MG63 (cell line): ENCODE measurements at places on chromosomes 3 and 15. TPM values are rescaled to one million over a fixed set of nuclear protein-coding genes. Genes with fewer than 3 reads are reported as not detected.

SKOR1 gene
- total RNA-seq = not detected in 2 replicates

LDHAL6B gene
- not detected in 2 replicates for total RNA-seq

INKA1 gene
- 3.2 TPM in 1 of 2 replicates, not detected in the other for total RNA-seq

ACKR2 gene
- not detected in 2 replicates for total RNA-seq

CPN2 gene
- total RNA-seq = not detected in 2 replicates

SLC12A1 gene
- total RNA-seq = not detected in 2 replicates

CLDN16 gene
- not detected in 2 replicates for total RNA-seq

- no peak for DNase-seq
Observed at GRCh38 chr15:90851940-90852339, 16.4 kb upstream of the FURIN start.

GRCh38 chr15:88388686-88389085, 78.5 kb downstream of the MRPL46 start:
- no peak for DNase-seq

GRCh38 chr15:38071211-38071972, 137.0 kb downstream of the TMCO5A start:
- DNase-seq = no peak

DNA sequence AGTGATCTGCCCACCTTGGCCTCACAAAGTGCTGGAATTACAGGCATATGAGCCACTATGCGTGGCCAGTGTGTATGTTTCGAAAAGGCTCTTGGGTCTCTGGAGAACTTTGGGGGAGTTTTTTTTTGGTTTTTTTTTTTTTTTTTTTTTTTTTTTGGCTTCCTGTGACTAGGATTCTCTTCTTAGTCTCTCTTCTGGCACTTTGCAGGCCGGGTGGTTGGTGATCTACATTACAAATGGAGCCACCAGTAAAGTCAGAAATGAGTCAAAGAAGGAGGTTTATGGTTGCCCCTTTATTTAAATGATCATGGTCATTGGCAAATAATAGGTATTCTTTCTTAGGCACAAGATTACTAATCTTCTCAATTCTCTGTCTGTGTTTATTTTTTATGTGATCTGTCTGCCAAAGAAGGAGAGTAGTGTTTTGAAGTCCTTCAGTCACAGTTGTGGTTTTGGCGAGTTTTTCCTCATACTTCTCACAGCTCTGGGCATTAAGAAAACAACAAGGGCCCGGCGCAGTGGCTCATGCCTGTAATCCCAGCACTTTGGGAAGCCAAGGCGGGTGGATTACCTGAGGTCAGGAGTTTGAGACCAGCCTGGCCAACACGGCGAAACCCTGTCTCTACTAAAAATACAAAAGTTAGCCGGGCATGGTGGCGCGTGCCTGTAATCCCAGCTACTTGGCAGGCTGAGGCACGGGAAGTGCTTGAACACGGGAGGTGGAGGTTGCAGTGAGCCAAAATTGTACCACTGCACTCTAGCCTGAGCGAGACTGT, 38.3 kb downstream of the PDE8A start:
- peak; percentile 92 for DNase-seq

GRCh38 chr3:129673897-129674797, 67.7 kb upstream of the PLXND1 start:
- DNase-seq = no peak

DNA sequence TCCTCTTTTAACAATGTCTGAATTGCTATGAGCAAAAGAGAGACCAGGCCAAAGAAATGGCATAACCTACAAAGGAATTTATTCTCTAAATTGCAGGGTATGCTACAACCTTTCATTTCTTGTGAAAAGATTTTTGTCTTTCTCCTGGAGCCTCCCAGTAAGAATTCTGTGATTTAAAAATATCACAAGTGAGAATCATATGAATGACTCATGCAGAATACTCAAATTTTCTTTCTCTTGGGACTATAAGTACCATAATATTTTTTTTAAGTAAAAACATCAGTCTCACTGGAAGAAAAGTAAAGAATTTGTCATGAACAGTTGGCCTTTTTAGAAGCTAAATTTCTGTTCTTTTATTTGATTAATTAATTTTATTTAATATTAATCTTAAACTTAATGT, 26.3 kb downstream of the SYNPR start:
- no peak for DNase-seq

DNA sequence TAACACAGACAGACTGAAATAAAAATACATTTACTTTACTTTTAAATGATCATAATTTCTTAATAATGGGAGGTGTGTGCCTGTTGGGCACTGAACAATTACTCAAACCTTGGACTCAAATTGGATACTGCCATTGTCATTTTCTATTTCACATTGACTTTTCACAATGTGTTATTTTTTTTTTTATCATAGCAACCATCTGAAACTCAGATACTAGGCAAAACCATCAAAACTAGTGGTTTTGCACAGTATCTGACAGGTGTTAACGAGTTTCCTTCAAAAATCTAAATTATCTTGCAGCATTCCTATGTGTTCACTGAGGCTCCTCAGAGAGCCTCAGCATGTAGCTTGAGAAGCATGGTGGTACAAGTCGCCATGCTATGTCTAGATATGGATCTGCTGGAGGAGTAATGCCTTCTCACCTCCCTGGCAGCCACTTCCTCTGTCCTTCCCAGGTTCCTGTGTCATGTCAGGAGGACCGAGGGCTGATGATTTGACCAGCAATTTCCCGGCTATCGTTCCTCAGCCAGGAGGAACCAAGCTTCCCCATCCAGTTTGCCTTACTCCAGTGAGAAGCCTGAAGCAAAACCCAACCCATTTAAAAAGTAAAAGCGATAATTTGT, 29.9 kb upstream of the RFTN1 start:
- no peak for DNase-seq

- no peak for DNase-seq
Observed at GRCh38 chr3:40247714-40248454, 61.6 kb upstream of the EIF1B start.

DNA sequence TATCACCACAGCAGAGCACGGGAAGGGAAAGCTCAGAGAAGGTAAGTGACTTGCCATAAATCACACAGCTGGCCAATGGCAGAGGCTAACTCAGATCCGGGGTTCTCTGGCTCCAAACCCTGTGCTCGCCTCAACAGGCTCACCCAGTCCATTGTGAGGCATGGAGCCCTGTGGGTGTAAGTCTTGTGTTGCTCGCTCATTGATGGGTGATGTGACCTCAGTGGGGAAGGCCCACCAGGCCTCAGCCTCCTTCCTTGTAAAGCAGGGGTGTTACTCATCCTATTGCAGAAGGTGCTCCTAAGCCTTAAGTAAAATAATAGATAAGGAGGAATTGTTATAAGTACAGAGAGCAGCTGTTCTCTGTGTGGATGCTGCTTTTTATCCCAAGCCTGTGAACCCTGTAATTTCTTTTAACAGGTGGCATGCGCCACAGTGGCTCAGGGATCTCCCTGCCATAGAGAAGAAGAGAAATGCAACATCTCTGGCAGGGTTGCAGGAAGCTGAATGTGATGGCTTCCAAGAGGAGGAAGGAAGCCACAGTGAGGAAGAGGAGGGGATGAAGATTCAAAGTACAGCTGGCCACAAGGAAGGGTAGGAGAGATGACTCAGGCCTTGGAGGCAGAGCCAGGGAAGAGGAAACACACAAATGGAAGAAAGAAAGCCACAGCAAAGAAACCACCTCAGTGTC, 30.9 kb upstream of the SPSB4 start:
- DNase-seq = peak; percentile 43

DNA sequence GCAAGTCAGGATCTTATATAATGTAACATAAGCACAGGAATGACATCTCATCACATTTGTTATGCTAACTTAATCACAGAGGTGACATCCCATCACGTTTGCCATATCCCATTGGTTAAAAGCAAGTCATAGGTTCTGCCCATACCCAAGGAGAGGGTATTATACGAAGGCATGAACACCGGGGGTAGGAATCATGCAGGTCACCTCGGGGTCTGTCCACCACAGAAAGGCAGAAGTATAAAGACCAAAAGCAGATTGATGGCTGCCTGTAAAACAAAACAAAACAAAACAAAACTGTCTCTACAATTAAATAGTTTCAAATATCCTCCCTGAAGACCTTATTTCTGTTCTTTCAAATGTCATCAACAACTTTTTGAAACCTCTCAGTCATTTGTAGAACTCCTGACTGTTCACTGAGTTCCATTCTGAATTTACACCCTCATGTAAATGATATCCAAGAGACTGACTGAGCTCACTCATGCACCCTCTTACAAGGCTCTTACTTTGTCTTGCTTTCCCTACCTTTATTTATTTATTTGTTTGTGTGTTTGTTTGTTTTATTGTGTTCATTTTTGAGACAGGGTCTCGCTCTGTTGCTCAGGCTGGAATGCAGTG, 22.7 kb upstream of the ZNF639 start:
- DNase-seq = no peak
